Right kidney (tissue), 9 donors: ENCODE measurements at places on chromosomes 12 and 14.

GRCh38 chr12:120231316-120232011 is 30.6 kb upstream of the RPLP0 start:
- DNase-seq: no peak

DNA sequence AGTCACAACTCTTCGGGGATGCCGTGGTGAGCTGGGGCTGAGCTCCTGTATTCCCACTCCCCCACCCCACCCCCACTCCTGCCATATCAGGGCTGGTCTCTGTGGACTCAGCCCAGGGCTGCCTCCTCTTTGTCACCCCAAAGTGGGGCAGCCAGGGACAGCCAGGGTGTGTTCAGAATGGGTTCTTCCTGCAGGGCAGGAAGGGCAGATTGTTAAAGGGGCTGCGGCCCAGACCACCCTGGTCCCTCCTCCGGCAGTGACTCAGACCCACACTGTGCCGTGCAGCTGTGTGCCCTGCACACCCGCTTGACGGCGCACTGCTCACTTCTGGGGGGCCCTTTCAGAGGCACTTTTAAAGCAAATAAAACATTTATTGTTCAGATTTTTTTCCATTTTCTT is 9.3 kb downstream of the SLC48A1 start:
- no peak for DNase-seq

DNA sequence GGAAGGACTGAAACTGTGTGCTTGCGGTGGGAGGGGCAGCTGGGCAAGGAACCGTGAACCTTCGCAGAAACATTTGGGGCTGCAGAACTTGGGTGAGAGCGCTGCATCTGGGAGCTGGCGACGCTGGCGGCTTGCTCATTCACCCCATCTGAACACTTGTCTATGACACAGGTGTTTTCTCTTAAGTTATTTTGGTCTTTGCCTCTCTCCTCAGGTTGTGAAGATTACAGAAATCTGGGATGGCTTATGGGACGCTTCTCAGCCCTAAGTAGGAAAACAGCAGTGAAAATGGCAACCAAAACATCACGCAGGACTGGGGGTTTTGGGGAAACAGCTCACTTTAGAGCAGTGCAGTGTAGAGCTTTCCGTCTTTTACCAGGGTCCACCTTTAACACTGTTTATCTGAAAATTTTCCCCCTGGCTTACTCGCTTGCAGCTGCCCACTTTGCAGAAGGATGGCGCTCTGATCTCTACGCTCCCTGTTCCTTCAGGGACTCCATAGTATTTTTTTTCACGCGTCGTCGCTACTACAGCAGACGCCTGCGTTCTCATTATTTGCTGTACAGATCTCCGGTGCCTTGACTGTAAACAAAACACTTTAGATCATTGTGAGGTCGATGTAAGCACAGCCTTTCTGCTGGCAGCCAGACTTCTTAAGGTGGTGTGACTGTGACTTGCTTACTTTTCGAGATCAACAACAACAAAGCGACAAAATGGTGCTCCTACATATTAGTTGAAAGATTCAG is 2.7 kb upstream of the CDKN1B start:
- DNase-seq: peak; percentile 75

DNA sequence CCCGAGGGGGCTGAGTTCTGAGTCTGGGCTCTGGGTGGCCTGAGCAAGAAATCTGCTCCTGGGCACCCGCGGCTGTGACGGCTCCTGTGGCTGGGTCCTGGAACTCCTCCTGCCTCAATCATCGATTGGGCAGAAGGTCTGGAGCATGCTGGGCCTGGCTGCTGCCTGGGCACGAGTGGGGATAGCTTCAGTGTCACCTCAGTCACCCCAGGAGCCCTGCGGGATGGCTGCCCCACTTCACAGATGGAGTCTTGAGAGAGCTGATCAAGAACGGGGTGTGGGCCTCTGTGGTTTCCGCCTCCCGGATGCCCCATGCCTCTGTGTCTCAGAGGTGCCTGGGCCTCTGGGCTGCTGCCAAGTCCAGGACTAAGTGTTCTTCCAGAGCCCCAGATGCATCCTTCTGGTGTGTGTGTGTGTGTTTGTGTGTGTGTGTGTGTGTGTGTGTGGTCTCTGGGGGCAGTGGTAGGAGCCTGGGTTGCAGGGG is 185.6 kb upstream of the C14orf180 start:
- DNase-seq: no peak

GRCh38 chr12:124853781-124854636 is 9.7 kb downstream of the SCARB1 start:
- DNase-seq: no peak

GRCh38 chr12:90292183-90292582 is 583.5 kb upstream of the ATP2B1 start:
- no peak for DNase-seq

DNA sequence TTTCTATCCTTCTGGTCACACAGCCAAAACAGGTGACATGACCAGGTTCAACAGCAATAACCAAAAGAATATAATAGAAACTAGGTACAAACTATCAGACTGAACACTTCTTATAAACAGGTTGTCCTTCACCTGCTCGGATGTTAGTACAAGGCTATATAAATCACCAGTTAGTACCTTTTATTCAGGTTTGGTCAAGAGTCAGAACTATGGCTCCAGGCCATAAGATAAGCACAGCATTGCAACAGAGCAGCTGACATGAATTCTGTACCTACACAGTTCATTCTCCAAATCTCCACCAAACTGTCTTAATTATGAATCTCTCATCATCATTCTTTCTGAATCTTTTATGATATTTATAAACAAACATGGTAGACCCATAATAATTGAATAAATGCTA is 123.9 kb downstream of the DIO2 start:
- DNase-seq: no peak

DNA sequence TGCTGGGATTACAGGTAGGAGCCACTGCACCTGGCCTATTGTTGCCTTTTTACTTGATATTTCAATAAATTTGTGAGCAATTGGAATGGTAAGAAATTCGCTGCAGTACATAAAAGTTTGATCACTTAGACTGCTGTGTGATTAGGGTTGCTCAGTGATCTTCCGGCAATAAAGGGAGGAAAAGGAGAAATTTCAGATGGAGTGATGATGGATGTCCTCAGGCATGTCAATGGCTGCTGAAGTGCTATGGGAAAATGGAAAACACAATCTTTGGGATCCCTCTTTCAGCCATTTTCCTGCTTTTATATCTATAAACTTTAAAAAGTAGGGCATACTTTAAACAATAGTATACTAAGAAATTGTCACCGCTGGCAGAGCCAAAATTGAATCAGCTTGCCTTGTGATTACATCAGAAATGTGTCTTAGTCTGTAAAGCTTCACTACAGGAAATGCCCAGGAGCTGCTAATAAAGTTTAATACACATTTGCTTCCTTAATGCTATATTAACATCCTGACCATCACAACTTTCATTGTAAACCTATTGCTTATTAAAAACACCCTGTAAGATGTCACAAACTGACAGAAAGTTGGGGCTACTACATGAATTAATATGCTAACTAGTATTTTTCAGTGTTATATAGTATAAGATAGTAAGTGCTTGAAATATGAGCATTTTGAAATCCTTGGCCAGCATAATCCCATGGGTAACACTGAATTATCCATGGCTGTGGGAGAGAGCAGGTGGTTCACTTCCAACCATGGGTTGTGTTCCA is 13.7 kb upstream of the FBXL14 start:
- DNase-seq: no peak

- no peak for DNase-seq
Measured at GRCh38 chr14:35220027-35220676, 72.0 kb upstream of the PSMA6 start.

DNA sequence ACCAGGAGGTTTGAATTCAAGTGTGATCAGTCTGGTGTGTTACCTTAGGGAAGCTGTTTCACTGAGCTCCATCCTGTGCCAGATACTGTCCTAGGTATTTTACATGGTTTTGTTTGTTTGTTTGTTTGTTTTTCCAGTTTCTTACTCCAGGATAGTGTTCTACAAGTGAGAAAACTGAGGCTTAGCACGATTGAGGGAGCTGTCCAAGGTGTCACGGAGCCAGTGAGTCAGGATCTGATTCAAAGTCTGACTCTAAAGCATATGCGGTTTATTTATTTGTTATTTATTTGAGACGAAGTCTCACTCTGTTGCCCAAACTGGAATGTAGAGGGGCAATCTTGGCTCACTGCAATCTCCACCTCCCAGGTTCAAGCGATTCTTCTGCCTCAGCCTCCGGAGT is 79.7 kb upstream of the GNG2 start:
- DNase-seq: peak; percentile 6

- DNase-seq: peak; percentile 10
Measured at GRCh38 chr14:103960457-103961055, 18.2 kb upstream of the RD3L start.

DNA sequence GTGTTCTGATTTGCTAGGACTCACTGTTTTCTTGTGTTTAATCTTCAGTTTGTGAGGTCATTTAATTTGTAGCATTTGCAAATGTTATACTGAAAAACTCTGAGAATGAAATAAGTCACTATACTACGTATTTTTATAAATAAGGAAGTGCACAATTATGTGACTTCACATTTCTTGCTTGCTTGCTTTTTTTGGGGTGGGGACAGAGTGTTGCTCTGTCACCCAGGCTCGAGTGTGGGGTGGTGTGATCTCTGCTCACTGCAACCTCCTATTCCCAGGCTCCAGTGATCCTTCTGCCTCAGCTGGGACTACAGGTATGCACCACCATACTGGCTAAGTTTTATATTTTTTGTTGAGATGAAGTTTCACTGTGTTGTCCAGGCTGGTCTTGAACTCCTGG is 32.7 kb downstream of the RBM25 start:
- DNase-seq: no peak

DNA sequence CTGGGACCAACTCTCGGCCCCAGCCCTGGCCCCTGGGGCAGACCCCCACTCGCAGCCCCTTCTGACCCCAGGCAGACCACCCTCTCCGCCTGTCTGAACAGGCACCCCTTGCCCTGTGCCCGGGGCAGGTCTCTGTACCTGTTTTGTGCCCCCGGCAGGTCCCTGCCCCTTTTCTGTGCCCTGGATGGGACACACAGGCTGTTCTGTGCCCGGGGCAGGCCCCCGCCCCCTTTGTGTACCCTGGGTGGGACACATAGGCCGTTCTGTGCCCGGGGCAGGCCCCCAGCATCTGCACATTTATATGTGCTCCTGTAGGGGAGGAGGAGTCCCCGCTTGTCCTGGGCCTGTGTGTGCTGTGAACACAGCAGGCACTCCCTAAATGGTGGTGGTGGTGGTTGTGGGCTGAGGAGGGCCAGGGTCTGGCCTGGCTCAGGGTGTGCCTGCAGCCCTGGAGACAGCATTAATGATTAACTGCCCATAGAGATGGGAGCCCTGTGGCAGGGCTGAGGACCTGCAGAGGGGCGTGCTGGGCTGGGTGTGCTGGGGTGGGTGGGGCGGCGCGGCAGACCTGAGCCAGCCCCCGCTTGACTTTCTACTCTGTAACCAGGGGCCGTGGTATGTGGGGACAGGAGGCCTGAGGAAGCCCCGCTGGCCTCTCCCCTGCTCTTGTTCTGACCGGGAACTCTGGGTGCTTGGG is 3.7 kb downstream of the FBRSL1 start:
- no peak for DNase-seq

DNA sequence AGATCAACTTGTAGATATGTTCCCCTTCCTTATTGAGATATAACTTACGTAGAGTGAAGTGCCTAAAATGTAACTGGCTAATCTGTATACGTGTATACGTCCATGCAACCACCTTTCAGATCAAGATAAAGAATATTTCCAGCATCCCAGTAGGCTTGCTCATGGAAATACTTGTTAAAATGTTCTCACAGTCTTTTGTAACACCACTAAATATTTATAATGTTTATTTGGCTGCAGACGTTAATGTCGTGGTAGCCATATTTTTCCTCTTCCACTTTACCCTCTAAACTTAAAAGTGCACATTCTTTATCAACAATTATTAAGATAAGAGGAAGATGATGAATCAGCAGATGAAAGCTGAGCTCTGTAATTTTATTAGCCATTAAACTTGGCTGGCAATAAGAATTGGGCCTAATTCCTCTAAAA is 447.4 kb downstream of the AEBP2 start:
- no peak for DNase-seq

DNA sequence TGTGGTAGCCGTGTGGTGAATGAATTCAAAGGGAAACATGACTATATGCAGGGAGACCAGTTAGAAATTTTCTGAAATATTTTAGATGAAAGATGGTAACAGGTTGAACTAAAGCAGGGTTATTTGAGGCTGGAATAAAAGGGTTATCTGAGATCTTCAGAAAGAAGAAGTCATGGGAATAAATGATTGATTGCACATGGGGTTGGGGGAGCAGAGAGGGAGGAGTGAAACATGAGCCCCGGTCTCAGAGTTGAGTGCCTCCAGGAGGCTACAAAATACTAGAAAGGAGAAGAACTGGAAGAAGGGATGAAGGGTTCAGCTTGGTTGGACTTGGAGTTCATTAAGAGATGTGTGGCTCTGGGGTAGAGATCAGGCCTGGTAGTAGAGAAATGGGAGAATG is 16.3 kb upstream of the FGF23 start:
- no peak for DNase-seq

- peak; percentile 99 for DNase-seq
Measured at GRCh38 chr12:58920102-58920960, at the start of gene LRIG3. Gene LRIG3 (minus strand): TSS chr12:58920504. CDS start chr12:58920235, 269 bp downstream.

GRCh38 chr14:36097356-36097755 is 79.2 kb downstream of the PTCSC3 start:
- DNase-seq: no peak

GRCh38 chr12:110310763-110311162 is 29.7 kb downstream of the ATP2A2 start:
- DNase-seq: no peak

DNA sequence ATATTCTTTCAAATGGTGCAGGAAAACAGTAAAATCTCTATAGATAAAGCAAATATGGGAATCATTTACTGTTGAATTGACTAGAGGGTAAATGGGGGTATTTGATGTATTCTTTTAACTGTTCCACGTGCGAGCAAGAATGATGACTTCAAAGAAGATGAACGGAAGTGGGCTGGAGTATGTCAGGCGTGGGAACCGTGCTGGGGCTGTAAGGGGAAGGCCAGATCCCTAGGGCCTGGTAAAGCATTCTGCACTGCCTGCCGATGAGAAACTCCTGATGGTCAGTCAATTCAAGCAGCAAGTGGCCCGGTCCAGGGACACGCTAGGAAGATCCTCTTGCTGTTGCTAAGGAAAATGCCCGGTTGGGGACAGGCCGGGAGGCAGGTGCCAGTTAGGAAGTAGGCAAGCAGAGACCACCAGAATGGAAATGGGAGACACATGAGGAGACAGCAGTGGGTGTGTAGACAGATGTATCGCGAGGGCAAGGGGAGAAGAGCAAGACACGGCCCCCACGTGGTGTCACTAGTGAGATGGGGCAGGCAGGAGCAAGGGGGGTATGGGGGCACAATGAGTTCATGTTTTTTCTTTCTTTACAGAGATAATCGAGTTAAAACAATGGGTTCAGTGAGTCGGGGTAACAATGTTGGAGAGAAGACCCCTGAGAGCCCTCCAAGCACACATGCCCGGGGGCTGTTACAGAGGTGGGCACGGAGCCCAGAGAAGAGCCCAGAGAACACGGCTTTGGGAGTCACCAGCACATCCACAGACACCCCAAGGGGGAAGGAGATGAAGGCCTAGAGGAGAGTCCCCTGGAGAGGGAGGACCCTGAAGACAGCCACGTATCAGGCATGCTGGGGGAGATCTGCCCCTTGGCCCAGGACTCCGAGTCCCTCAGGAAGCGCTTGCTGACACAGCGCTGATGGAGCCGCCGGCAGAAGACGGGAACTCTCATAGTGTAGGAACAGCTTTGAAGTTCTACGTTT is 37.2 kb downstream of the FBXO21 start:
- no peak for DNase-seq

- DNase-seq: peak; percentile 64
Measured at GRCh38 chr12:105084251-105085250, at the start of gene ALDH1L2. Gene ALDH1L2 (minus strand): TSS chr12:105084458. CDS start chr12:105084436, 22 bp downstream.
